ENCODE measurements at places on chromosomes 7 and 10.

GRCh38 chr10:6920072-6921019 is 340.3 kb upstream of the PRKCQ start:
- peak; percentile 78 for DNase-seq

GRCh38 chr10:17747883-17748550 is 4.0 kb upstream of the TMEM236 start:
- no peak for DNase-seq

GRCh38 chr7:77685233-77685632 is 11.0 kb upstream of the RSBN1L start:
- DNase-seq, result no peak

DNA sequence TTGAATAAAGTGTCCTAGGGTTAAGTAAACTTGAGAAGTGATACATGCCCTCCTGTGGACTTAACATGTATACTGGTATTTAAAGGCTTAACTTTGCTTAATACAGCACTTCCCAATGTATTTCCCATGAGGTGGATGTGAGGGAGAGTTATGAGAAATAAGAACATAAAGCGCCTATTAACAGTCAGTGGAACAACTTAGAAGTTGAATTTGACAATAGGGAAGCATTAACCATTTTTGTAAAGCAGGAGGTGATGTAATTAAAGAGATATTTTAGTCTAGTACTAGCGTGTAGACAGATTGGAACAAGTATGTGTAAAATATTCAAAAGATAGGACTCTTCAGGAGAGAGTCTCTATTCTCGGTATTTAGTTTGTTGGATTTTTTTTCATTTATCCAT is 322.4 kb downstream of the GPR158 start:
- DNase-seq, result no peak

GRCh38 chr10:103802081-103802480 is 53.3 kb downstream of the SH3PXD2A start:
- DNase-seq, result no peak

- no peak for DNase-seq
Measured at GRCh38 chr7:146683439-146683838, 566.8 kb downstream of the CNTNAP2 start.

DNA sequence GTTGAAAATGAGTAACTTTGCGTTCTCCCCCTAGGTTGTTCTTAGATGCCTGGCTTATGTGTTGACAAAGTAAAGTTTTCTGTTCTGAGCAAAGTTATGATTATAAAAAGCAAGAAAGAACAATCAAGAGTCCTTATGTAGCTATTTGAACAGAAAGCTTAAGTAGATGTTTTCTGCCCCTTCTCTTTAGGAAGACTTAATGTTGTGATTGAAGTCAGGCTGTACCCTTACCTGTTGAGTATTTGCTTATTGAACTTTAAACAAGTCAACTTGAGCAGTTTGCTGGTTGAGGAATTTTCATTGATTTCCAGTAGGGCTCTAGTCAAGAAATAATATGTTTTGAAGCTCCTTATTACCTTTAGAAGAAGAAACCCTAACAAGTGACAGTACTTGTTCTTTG is 33.9 kb upstream of the VDAC2 start:
- no peak for DNase-seq

DNA sequence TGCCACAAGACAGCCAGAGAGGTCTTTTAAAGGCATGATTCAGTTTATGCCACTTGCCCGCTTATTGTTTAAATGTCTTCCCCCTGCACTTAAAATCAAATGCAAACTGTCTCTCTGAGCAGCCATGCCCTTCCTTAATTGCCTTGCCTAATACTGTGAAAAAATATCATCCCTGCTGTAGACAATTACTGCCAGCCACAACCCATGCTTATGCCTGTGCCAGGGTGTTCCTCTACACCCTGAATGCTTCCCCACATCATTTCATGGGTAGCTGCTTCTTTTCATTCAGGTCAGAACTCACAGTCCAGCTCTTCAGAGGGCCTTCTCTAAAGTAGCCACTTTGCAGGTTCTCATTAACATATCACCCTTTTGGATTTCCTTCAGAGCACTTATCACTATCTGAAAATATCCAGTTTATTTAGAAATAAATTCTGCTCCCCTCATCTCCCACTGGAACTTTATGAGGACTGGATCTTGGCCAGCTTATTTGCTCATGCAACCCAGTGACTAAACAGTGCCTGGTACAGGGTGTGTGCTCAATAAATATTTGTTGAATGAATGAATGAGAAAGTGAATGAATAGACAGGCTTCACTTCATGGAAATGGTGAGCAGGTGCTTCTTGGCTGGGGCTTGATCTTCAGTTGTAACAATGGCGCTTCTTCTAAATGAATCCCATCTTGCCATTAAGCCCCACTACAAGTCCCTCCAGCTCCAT is 162.4 kb upstream of the MDFIC start:
- no peak for DNase-seq

- no peak for DNase-seq
Measured at GRCh38 chr10:110865186-110865808, 6.4 kb upstream of the PDCD4 start.

GRCh38 chr7:68800316-68800715 is 798.0 kb upstream of the AUTS2 start:
- DNase-seq, result no peak

- DNase-seq, result no peak
Measured at GRCh38 chr10:14742815-14743214, 31.9 kb downstream of the FAM107B start.

DNA sequence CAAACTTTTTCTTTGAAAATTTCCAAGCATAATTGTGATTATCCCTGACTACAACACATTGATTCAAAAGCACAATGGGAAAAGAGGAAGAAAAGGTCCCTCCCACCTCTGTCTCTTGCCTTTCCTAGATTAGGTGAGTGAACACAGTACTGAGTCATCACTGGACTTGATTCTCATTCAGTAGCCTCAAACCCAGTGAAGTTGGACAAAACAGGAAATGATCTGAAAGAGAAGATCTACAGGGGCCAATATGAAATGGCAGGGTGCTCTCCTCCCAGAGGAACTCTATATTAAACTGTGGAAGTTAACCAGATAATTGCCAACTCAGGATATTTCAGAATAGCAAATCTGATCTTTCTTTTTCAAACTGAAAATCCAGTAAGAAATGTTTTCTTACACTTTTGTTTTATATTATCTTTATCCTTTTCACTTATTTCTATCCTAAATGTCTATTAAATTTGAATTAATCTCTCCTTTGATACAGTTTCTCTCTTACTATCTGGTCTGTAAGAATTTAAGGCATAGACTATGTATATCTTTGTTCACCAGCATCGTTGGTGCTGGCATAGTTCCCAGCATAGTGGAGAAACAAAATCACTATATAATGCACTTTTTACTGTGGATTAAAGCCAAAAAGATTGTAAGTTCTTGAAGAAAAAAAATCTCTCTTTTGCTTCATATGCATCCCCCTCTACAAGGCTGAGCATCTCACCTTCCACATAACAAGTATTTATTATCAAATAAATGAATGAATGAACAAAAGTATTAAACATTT is 41.4 kb upstream of the IKZF1 start:
- DNase-seq, result no peak

GRCh38 chr7:107047902-107048782 is 3.6 kb downstream of the PRKAR2B start:
- DNase-seq, result no peak

- DNase-seq, result no peak
Measured at GRCh38 chr7:34756691-34757090, 98.7 kb downstream of the NPSR1 start.

DNA sequence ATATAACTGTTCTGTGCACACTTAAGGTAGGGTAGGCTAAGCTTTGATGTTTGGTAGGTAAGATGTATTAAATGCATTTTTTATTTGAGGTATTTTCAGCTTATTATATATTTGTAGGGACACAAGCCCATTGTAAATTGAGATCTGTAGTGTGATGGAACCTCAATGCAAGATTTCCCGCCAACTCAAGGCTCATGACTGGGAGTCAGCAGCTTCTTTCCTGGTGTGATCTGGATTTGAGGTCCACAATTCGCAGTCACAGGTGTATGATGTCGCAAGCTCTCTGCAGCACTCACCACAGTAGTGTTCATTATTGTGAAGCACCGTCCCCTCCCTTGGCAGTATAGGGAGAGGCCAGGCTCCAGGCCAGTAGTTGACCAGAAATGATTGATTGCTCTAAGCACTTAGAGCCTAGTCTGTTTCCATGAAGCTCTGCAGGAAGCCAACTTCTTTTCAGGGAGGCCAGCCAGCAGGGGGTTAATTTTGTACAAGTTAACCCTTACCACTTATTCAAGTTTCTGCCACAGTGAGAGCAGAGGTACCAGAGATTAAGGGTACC is 54.9 kb downstream of the SEM1 start:
- no peak for DNase-seq

GRCh38 chr7:143477501-143478150 is at the start of gene TAS2R41:
Gene TAS2R41, plus strand, starts transcription at chr7:143477873. Its CDS starts 0 bp downstream, at chr7:143477873.
- DNase-seq, result no peak

DNA sequence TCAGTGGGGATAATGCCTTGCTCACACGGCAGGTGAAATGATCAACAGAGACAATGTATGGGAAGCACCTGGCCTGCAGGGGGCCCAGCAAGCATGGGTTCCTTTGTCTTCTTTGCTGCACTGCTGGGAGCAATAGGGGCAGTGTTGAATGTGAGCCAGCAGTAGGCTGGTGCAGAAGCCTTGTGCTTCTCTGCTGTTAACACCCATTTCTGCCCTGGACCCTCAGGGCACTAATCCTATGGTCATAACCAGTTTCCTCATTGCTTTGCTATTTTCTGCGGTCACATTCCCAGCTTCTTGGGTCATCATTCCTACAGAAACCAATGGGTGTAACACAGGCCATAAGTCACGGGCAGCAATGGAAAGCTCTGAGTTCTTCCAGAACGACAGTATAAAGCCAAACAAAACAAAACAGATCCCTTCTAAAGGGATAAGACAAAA is 10.9 kb upstream of the LGI1 start:
- DNase-seq, result no peak

- no peak for DNase-seq
Measured at GRCh38 chr7:100566018-100566531, 7.6 kb downstream of the SAP25 start.

GRCh38 chr7:130942211-130942964 is 208.4 kb upstream of the KLF14 start:
- no peak for DNase-seq

DNA sequence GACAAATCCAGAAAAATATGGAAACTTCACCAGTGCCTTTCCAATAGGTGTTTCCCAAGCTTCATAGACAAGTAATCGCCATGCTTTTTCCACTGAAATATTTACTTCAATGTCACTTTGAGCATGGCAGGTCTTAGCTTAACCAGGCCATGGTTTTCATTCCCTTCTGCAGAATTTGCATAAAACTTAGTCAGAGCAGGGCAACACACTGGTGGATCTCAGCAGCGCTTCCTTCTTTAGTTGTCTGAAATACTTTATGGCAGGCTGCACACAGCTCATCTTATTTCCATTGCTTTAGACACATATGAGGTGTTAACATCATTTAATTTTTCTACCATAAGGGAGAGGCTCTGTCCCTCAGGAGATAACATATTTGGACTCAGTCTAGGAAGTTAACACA is 102.9 kb upstream of the AHR start:
- no peak for DNase-seq

- no peak for DNase-seq
Measured at GRCh38 chr7:107017965-107018719, 26.4 kb upstream of the PRKAR2B start.

- no peak for DNase-seq
Measured at GRCh38 chr7:109893231-109893630, 1197.7 kb upstream of the LRRN3 start.

GRCh38 chr7:48251766-48252165 is 80.5 kb downstream of the ABCA13 start:
- DNase-seq, result no peak

DNA sequence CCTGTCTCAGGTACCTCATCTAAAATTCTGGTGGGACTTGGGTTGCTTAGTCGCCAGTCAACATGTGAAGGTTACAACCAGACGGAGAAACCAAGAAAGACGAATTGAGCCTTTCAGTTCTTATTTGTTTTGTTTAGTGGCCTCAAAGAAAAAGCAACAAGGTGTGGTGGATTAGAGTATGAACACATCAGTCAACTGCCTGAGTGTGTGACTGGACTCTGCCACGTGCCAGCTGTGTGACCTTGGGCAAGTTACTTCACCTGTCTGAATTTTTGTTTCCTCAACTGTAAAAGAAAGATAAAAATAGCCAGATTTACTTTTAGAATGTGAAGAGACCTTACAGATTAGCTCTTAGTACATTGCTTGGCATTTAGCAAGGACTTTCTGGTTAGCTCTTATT is 259.2 kb downstream of the CREB5 start:
- DNase-seq, result no peak

DNA sequence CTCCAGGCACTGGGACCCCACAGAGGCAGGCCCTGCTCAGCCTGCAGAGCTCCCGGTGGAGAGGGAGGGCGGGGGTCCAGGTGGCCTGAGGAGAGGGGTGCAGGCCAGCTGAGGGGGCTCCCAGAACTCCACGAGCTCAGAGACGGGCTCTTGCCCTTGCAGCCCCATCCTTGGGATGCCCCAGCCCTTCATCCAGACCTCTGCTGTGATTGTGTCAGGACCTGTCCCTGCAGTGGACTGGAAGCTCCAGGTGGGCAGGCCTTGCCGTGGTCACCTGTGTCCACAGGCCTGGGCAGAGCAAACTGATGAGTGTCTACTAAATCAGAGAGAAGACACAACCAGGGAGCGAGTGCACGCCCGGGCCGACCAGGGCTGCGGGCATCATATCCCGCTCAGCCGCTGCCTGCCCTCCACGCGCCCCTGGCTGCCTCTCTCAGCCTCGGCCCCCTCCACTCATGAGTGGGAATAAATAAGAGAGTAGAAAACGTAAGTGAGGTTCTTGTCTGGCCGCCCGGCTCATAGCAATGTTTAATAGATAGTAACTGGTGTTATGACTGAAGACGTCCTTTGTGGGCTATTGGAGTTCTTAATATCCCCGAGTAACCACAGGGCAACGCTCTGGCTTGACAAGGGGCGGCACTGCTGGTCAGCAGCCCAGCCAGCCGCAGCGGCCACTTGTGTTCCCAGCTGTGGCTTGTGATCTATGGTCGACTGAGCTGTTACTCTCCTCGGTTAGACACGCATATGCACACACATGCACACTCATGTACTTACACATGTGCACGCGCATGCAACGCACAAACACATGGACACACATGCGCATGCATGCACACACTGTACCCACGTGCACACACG is 105.6 kb downstream of the LHPP start:
- no peak for DNase-seq
